Esophagus squamous epithelium (tissue), 5 donors: ENCODE measurements at places on chromosomes 6 and 20.

GRCh38 chr6:113655761-113656160 lies 201.4 kb upstream of the MARCKS start:
- DNase-seq = no peak

DNA sequence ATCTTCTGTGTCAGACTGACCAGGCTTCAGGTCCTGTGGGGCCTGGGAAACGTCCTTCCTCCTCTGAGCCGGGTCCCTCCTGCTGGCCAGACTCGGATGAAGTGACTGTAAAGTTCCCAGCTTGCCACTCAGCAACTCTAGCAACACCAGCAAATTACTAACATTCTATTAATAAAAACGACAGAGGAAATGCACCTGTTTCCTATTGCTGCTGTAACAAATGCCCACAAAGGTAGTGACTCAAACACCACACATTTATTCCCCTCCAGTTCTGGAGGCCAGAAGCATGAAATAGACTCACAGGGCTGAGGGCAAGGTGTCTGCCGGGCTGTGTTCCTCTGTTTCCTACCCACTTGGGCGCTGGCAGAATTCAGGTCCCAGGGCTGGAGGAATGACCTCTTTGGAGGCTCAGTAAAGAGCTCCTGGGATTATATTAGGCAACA lies 48.8 kb downstream of the CTCFL start:
- DNase-seq = no peak

GRCh38 chr6:6368684-6369052 lies 48.2 kb upstream of the F13A1 start:
- no peak for DNase-seq

DNA sequence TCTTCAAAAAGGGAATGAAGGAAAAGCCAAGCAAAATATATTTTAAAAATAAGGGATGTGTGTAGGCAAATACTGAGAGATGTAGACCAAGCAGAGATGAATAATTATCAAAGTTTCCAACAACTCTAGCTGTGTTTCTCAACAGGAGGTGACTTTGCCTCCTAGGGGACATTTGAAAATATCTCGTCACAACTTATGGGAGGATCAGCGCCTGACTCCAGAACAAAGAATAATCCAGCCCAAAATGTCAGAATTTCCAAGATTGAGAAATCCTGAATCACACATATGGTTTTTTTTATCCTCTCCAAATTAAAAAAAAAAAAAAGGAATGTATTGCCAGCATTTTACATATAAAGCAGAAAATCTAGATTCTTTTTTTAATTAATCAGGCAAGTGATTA lies 241.2 kb upstream of the ZFP64 start:
- no peak for DNase-seq

DNA sequence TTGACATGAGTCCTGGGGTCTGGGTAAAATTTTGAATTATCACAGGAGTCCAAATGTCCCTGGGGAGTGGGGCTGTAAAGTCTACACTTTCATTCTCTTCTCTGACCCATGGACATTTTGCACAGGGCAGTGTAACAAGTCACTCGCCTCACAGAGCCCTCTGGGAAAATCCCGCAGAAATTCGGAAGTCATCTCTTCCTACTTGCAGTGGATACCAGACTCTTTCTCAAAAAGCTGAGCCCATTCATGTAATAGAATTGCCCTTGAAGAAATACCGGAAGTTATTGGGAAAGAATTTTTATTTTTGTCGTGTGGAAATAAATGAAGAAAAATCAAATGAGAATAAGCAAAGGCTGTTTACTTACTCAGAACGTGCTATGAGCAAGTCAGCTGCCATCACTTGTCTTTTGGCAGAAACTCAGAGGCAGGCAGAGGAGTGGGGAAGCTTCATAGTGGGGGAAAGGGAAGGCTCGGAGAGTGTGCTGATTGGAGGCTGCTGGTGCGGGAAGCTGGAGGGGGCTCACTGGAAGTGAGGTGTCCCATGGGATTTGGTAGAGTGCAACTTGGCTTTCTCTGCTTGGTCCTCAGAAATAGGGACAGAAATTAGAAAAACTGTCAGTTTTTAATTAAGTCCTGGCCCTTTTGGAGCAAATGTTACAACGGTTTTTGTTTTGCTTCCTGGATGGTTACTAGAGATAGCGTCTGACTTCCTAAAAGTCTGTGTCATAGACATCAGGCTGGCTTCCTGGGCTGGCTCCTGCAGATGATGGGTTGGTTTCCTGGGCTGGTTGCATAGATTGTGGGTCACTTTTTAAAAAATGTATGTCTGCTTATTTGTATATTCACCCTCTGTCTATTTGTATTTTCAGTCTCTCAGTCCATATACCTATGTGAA lies 79.8 kb upstream of the EEF1E1 start:
- DNase-seq = no peak

DNA sequence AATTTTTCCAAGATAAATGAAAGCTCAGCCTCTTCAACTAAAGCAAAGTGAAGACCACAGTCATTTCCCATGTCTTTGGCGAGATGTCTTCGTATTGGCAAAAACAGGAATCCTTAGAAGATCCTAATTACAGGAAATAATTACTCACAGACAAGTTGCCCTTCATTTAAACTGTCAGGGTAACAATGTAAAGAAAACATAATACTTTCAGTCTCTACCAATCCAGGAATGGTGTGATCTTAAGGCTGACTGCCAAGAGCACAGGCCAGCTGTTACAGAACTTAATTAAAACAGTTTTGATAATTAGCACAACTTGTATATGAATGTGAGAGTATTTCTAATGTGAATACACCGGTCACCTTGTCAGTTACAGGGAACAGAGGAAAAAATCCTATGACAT lies 292.2 kb downstream of the PACRG start:
- DNase-seq = no peak

DNA sequence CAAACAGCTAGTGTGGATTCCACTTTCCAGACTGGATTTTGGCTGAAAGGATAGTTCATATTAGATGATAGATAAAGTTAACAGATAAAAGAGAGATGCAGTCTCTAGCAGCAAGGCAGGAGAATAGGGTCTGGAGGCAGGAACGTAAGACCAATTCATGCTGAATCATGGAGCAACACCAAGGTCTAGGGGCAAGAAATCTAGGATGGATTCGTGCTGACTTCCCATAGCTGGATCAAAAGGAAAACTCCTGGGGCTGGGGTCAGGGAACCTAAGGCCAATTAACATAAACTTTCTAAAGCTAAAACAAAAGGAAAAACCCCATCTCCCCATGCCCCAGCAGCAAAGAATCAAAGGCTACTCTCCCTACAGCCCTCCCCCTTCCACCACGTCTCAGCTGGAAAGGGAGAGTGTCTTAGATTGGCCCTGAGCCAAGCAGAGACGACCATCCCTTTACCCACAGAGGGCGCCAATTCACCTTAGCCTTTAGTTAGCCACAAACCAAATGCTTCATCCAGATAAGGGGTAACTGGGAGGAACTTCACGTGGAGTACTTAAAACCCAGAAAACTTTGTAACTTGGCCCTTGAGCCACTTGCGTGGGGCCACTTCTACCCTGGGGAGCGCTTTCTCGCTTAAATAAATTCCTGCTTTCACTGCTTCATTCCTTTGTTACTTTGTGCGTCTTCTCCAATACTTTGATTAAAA lies 7.6 kb downstream of the TREM1 start:
- no peak for DNase-seq

DNA sequence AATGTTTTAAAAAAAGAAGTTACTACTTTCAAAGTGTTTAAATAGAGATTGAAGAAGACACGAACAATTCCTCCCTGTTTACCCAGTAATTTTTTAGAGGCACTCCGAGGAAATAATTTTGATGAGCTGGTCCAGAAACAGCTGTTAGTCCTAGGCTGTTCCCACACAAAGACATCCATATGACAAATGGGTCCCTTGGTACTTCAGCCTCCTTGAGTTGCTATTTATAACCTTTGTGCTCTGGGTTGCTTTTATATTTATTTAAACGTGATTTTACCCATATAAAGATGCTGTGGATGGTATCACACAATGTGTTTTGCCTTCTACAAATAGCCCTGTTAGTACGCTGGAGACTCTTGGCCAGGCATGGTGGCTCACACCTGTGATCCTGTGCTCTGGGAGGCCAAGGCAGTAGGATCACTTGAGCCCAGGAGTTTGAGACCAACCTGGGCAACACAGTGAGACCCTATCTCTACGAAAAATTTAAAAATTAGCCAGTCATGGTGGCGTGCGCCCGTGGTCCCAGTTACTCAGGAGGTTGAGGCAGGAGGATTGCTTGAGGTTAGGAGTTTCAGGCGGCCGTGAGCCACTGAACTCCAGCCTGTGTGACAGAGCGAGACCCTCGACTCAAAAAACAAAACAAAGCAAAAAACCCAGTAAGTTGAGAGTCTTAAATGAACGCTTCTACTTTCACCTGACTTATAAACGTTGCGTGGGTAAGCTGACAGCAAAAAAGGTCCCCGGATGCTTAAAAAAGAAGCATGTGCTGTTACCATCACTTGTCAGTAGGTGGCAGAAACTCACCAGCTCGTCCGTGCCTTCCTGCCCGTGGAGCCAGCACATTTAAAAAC lies 56.9 kb upstream of the ARMH2 start:
- DNase-seq = no peak
